ENCODE measurements at places on chromosomes 2 and 18. TPM values are rescaled to one million over a fixed set of nuclear protein-coding genes. Genes with fewer than 3 reads are reported as not detected.

SLC9A2 gene
- total RNA-seq = not detected

ANKRD30BL gene
- not detected for total RNA-seq

CFC1B gene
- total RNA-seq = not detected

MAP3K20 gene
- total RNA-seq = 93.6 TPM

ANKRD62 gene
- not detected for total RNA-seq

SLC5A6 gene
- total RNA-seq = 14.7 TPM

SLC16A14 gene
- 4.1 TPM for total RNA-seq

KCTD18 gene
- 26.5 TPM for total RNA-seq

PAX8 gene
- 0.14 TPM for total RNA-seq

KIF1A gene
- total RNA-seq = not detected

CNGA3 gene
- total RNA-seq = not detected

STARD6 gene
- total RNA-seq = not detected

Data from smooth muscle cell of bladder (primary cell).